Ureter (tissue), 1 donor: ENCODE measurements at places on chromosomes 6 and 20.

DNA sequence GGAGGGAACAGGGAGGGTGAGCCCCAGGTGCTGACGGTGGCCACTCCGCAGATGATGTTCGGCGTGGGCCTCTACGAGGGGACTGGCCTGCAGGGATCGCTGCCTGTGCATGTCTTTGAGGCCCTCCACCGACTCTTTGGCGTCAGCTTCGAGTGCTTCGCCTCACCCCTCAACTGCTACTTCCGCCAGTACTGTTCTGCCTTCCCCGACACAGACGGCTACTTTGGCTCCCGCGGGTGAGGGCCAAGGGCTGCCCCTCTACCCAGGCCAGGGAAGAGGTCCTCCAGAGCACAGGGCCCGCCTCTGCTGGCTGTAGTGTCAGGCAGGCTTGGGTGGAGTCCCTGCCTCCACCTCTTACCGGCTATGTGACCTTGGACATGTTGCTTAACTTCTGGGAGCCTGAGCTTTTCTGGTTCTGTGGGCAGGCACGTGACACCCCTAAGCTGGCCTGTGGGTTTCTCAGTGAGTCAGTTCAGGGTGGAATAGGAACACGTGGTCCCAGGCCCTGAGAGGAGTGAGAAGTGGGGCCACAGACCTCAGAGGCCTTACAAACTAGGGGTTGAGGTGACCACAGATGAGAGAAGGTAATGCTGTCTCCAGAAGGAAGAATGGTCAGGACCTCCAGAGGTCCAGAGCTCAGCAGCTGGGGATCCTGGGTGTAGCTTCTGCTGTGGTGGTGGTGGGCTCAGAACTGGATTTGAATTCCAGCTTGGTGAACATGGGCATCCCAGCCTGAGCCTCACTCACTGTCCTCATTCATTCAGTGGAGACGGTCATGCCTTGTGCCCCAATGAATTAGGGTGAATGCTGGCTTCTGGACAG, 11.9 kb downstream of the PCIF1 start:
- DNase-seq = no peak

GRCh38 chr6:7106215-7106751, 1.5 kb upstream of the RREB1 start:
- no peak for DNase-seq

DNA sequence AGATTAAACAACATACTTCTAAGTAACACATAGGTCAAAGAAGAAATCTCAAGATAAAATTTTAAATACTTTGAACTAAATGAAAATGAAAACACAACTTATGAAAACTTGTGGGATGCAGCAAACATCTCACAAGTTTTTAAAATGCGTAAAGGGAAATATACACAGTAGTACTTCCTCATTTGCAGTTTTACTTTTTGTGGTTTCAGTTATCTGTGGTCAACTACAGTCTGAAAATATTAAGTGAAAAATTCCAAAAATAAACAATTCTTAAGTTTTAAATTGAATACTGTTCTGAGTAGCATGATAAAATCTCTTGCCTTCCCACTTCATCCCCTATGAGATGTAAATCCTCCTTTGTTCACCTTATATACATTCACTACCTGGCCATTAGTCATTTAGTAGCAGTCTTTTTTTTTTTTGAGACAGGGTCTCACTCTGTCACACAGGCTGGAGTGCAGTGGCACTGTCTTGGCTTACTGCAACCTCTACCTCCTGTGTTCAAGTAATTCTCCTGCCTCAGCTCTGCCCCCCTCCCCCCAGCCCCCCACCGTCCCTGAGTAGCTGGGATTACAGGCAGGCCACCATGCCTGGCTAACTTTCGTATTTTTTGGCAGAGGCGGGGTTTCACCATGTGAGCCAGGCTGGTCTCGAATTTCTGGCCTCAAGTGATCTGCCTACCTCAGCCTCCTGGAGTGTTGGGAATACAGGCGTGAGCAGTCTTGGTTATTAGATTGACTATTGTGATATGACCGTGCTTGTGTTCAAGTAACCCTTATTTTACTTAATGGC, 154.6 kb upstream of the AHI1 start:
- DNase-seq = no peak

- no peak for DNase-seq
Measured at GRCh38 chr20:38256966-38257365, 3.6 kb downstream of the KIAA1755 start.

GRCh38 chr6:21426841-21427490, 166.6 kb upstream of the SOX4 start:
- no peak for DNase-seq

- no peak for DNase-seq
Measured at GRCh38 chr6:142744836-142745235, 200.1 kb downstream of the HIVEP2 start.

GRCh38 chr6:40341726-40342125, 245.4 kb downstream of the LRFN2 start:
- no peak for DNase-seq
